T-helper 22 cell (primary cell): ENCODE measurements at places on chromosomes 13 and 19.

DNA sequence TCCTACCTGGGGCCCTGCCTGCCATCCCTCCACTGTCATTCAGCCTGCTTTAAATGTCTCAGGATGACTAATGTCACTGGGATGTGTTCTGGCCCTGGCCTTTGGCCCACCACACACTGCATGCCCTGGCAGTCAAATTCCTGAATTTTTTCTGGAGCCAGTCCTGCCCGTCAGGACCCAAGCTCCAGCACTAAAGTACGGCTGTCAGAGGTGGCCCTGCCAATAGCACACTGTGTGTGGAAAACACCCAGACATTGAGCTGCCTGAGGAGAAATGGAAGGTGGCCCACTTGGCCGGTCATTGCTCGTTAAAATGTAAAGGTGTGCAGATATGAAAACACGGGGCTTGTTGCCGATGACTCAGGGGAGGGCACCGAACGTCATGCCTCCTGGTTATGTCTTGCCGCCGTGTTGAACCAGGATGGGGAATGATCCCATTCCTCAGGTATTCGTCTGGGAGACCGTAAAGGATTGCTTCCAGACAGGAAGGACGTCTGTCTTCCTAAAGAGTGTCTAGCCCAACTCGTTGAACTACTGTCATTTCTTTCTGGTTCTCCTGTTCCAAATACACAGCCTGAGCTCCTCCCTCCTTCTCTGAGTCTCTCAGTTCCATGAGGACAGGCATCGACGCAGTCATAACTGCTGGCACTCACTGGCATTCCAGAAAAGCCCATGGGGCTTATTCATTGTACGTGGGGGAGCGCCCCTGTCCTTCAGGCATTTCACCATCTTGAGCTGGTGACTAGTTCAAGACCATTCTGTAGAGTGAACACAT lies 40.6 kb downstream of the COL4A2 start:
- DNase-seq, result no peak

- no peak for DNase-seq
These were observed 2.5 kb upstream of the FBXL3 start for GRCh38 chr13:77029436-77029835.

- no peak for DNase-seq
These were observed 67.2 kb downstream of the ALOX5AP start for GRCh38 chr13:30802501-30802900.

DNA sequence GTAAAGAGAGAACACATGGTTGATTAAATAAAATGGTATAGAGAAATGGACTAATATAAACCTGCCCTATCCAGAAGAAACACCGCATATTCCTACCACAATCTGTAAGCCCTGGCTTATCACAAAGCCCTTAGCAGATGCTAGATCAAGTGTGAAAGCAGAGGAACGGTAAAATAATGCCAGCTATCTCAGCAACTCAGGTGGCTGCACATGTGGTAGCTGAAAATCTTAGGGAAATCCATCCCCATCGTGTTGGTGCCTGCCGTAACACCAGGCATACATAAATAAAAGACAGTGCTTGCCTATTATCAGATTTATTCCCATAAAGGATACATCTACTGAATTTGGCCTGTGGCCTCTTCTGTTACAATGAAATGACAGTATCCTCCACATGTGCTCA lies 304.1 kb upstream of the MAB21L1 start:
- DNase-seq, result no peak

DNA sequence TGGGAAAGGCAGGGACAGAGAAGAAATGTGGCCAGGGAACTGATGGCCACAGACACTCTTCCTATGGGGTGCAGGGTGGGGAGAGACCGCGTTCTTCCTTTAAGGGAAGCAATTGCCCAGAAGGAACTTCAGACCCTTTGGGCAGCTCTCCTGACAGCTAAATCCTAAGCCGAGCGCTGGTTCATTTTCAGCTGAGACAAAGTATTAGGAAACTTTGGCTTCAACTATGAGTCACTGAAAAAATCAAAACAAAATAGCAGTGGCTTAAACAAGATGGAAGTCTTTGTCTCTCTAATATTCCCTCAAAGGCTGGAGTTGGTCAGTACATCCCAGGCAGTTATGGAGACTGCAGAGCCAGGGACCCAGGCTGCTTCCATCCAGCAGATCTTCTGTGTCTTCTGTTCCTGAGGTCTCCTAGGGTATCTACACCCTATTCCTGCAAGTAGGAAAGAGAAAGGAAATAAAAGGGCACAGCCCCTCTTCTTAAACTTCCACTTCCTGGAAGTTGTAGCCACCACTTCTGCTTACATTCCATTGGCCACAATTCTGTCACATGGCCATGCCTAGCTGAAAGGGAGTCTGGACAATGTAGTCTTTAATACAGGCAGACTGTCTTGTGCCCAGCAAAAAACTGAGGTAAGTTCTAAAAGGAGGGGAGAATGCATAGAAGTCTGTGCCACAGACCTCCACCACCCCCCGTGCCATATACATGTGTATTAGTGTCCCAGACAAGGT lies 163.5 kb downstream of the KATNAL1 start:
- DNase-seq, result no peak
